ENCODE measurements at places on chromosomes 11 and 22. TPM values are rescaled to one million over a fixed set of nuclear protein-coding genes. Genes with fewer than 3 reads are reported as not detected.
A peak's percentile ranks its signal among the peaks of the same experiment; 100 is the strongest.

The TSPAN32 gene
- total RNA-seq = not detected

The FGF3 gene
- total RNA-seq = not detected

The PATE2 gene
- not detected for total RNA-seq

The TRIM48 gene
- total RNA-seq = not detected

The C11orf86 gene
- not detected for total RNA-seq

The CTSD gene
- total RNA-seq = 159 TPM

The IGLL5 gene
- not detected for total RNA-seq

The TESMIN gene
- 3.8 TPM for total RNA-seq

The ZNF214 gene
- total RNA-seq = 1.8 TPM

DNA sequence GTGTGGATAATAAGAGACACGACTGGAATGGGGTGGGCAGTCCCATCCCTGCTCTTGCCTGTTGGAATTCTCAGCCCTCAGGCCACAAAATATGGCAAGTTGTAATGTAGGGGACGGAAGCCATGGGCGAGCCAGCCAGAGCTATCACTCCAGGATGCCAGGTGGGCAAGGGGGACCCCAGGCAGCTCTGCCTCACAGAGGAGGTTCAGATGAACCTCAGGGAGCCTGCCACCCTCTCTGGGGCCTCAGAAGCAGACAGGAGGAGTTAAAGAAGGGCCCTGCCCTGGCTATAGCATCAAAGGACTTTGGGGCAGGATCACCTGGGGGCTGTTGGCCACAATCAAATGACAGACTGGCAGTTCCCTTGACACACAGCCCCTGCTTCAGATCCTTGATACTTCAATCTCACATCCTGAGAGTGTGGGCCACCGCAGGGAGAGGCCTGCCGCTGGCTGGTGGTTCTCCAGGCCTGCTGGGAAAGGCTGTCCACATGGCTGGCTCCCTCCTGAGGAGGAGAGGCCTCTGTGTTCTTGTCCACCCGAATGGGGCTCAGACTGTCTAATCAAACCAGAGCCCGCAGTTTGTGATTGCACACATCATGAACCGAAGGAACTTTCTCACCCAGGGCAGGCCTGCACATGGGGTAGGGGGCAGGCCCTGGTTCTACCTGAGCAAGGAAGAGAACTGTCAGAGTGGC lies 31.4 kb downstream of the IGLL1 start:
- no peak for DNase-seq

- no peak for DNase-seq
Observed at GRCh38 chr11:3880724-3881123, 25.3 kb downstream of the STIM1 start.

- no peak for DNase-seq
Observed at GRCh38 chr11:90448256-90448655, 225.4 kb upstream of the CHORDC1 start.

GRCh38 chr11:61621917-61622585 lies 41.2 kb upstream of the SYT7 start:
- DNase-seq = no peak

GRCh38 chr11:70183483-70184176 lies 19.5 kb upstream of the FADD start:
- no peak for DNase-seq

- no peak for DNase-seq
Observed at GRCh38 chr11:45017329-45017728, 66.6 kb upstream of the TP53I11 start.

GRCh38 chr22:37187891-37188761 lies at the start of gene C1QTNF6:
Gene C1QTNF6, minus strand, starts transcription at chr22:37188247. Its CDS starts 34 bp downstream, at chr22:37188213.
- DNase-seq = peak; percentile 28

- no peak for DNase-seq
Observed at GRCh38 chr11:86891036-86891435, 64.2 kb downstream of the FZD4 start.

GRCh38 chr11:66716996-66717395 lies 12.0 kb downstream of the SPTBN2 start:
- no peak for DNase-seq

DNA sequence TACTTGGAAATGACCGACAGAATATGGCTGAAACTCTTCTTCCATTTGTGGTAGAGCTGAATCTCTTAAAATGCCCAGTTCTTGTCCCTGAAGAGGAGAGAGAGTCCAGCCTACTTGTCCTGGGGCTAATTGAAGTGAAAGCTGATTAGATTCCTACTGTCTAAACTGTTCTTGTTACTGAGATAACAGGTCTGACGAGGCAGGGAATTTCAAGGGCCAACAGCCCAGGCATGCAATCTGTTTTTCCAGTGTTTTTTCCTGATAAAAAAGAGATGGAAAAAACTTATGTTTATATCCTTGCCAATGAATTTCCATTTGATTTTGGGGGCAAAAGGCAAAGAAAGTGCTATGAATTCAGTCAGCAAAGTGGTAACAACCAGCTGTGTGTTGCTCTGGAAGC lies 195.5 kb downstream of the ETS1 start:
- DNase-seq = no peak

DNA sequence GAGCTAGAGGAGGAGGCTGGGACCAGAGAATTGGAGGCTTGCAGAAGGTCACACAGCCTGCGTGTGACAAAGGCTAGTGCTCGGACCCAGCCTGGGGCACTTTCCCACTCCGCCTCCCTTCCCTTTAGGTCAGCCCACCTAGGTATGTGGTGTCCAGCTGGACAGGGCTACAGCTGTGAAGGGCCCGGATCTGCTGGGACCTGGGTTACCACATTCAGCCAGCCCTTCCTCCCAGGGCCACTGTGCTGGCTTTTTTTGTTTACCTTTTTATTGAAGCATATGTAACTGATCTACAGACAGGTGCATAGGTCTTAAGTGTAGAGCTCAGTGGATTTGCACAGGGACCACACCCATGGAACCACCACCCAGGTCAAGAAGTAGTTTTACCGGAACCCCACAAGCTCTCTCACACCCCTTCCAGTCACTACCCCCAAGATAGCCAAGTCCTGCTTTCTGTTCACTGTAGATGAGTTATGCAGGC lies 8.7 kb downstream of the CAPN5 start:
- no peak for DNase-seq

DNA sequence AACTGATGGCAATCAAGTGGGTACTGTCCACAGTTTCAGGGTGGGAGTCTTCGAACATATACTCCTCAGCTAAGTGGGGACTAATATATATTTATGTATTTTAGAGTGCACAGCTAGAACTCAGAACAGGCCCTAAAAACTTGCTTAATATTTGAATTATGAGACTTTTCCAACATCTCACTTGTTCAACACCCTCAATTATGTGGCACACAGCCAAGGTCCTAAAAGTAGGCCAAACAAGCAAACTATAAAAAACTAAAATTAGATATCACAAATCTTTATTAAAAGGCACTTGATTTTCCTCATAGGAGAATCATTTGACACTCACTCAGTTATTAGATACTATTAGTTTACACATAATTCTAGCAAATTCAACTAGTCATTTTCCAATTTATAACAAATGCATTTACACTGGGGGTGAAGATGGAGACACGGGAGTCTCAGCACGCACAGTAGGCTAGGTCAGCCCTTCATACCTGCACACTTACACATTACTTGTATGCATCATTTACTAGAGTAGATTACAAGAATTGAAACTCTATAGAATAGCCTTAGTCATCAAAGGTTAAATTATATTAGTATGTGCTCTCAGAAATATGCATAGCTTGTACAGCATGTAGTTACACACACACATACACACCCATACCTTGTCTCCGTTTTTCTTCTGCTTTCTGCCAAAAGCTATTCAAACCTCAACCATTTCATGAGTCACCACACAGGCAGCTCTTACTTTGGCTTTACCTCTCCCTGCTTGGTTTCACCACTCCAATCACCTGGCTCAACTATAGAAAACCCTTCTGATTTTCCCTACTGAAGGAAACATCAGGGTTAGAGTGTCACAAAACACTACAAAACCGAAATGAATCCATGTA lies 171.5 kb downstream of the SBF2 start:
- no peak for DNase-seq

GRCh38 chr22:35437049-35437448 lies 37.1 kb downstream of the MCM5 start:
- no peak for DNase-seq

DNA sequence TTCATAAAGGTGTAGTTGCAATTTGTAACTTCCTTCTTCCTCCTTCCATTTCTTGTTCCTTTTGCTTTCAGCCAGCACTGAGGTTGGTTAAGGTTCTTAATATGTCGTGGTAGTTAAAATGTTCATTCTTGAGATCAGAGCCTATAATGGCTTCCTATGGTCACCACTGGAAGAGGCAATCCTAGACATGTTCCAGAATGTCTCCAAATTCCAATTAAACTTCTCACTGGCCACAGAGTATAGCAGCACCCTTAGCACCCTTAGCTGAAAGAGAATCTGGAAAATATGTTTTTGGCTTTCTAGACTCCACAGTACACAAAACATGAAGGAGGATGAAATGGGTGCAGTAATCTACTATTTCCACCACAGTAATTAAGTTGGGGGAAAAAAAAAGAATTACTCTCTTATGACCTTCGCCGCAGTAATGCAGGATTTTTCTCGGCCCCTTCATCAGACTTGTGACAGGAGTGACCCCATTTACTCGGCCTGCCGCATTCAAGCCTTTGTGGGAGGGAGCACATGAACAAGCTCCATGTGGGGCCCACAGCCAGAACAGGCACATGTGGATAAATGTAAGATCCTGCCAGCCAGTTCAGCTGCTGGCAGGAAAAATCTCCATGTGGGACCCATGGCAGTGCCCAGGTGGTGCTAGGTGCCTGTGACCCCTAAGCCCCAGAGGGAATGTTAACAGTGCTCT lies 348.8 kb upstream of the ARHGAP42 start:
- DNase-seq = no peak

GRCh38 chr11:103202048-103202651 lies 92.9 kb downstream of the DYNC2H1 start:
- no peak for DNase-seq

DNA sequence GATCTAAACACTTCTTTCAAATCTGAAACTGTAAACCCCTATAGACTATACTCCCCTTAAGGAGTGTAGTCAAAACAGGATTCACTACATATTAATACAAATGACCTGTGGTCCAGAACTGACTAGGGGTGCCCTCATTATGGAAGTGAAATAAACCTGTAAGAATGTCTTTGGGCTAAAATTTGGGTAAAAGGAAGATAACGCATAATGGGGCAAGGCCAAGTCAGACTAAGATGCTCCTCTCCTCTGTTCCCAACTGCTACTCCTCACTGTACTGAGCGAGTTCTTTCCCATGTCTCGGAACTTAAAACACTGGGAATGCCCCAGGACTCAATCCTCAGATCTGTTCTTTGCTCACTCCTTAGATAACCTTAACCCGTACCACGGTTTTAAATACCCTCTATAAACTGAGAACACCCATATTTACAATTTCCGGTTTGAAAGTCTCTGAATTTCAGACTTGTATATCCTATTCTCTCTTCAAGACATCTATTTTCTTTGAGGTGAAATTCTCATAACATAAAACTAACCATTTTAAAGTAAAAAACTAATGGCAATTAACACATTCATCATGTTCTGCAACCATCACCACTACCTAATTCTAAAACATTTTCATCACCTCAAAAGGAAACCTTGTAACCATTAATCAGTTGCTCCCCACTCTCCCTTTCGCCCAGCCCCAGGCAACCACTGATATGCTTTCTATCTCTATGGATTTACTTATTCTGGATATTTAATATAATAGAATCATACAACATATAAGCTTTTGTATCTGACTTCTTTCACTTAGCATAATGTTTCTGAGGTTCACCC lies 4.0 kb downstream of the THAP12 start:
- no peak for DNase-seq

GRCh38 chr11:15903246-15903645 lies 453.1 kb downstream of the SOX6 start:
- no peak for DNase-seq

GRCh38 chr11:28009996-28010395 lies 98.0 kb downstream of the KIF18A start:
- no peak for DNase-seq

DNA sequence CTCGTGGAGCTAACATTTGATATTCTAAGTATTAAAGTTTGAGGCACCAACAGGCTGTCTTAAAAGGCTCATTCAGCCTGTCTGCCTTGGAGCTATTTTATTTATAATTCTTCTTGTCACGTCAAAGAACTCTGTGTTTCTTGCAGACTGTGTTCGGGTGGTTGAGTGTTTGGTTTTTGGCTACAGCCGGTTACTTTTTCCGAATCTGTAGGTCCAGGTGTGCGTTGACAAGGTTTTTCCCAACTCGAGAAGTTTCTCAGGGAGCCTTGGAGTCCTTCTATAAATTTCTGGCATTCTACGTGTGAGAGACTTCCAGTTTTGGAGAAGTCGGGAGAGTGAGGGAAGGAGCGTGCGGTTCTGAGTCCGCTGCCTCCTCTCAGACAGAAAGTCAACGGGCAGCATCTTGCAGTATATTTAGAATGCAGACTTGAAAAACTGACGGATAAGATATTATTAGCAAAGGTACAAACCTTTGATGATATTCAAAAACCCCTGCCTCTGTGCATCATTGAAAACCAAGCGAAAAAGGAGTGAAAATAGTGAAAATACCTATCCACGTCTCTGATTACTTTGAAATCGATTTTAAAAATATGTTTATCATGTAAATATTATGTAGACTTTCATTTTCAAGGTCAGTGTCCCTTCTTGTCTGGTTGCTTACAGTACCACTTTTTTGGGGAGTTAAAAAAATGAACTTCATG lies 85.2 kb upstream of the PPARA start:
- DNase-seq = no peak

- DNase-seq = no peak
Observed at GRCh38 chr11:75945947-75946346, 130.9 kb downstream of the UVRAG start.

DNA sequence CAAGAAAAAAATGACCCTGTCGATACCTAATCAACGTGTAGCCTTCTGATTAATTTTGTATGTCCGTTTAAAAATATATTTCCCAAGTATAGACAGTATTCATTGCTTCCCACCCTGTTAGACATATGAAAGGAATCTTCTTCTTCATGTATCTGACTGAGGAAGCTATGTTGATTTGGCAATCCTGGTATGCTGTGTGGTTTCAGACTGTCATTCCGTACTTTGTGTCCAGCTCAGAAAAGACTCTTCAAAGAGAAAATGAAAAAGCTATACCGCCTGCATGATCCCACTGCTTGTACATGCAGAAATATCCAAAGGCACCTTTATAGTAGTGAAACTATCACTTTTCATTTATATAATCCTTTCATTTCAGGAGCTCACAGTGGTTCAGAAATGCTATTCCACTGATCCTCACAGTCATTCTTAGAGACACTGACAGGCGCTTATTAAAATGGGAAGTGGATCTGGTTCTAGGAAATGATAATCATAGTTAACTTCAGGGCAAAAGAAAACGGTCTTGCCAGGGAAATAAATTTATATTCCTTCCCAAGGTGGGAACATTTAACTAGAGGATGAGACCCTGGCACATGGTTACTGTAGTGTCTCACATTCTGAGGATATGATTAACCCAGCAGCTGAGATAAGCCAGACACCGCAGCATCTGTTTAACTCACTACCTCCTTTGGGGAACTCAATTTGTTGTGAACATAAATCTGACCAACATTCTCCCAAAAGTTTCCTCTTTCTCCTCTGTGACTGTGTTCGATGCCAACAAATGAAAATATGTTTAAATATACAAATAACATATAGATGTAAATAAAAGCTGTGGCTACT lies 599.2 kb upstream of the LUZP2 start:
- DNase-seq = no peak
